PC-9 (cell line): ENCODE measurements at places on chromosomes 1 and 21. TPM values are rescaled to one million over a fixed set of nuclear protein-coding genes. Genes with fewer than 3 reads are reported as not detected.

GRCh38 chr1:47209725-47210325 lies 20.0 kb upstream of the PDZK1IP1 start:
- no peak overlapping the region for H3K27ac ChIP-seq
- H3K4me3 ChIP-seq, result no peak overlapping the region
- no peaks in the 10 kb centered on the region for H3K36me3 ChIP-seq
- DNase-seq, result no peak
- H3K27me3 ChIP-seq, result no peaks in the 10 kb centered on the region

- H3K27ac ChIP-seq, result no peak overlapping the region
- no peaks in the 10 kb centered on the region for H3K36me3 ChIP-seq
- H3K4me1 ChIP-seq, result no peaks in the 10 kb centered on the region
- DNase-seq, result no peak
- H3K4me3 ChIP-seq, result no peak overlapping the region
- H3K27me3 ChIP-seq, result no peaks in the 10 kb centered on the region
Measured at GRCh38 chr1:95554408-95554807, 320.4 kb downstream of the RWDD3 start.

DNA sequence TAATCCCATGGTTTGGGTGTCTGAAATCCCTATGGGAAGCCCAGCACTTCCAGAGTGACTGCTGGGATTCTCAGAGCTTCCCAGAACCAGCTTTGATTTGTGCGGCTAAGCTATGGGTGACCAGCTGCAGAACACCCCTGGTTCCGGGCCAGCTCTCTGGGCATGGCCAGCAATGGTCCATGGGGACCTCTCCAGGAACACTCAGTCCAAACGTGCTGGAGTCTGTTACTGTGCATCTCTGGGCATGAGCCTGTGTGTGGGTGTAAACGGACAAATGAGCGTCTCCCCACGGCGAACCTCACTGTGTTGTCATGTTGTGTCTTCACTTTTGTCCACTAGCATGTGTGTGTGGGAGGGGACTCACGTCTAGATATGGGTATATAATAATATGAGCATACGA lies 54.4 kb downstream of the MAB21L3 start:
- no peak overlapping the region for H3K27ac ChIP-seq
- H3K4me3 ChIP-seq, result no peak overlapping the region
- H3K27me3 ChIP-seq, result no peaks in the 10 kb centered on the region
- H3K36me3 ChIP-seq, result no peaks in the 10 kb centered on the region
- no peak for DNase-seq
- H3K4me1 ChIP-seq, result peaks cover 13% of the 10 kb centered on the region

CCDC27 gene
- total RNA-seq, result not detected in 2 replicates

GRCh38 chr1:89064632-89065031 lies 376 bp downstream of the GBP1 start:
- no peak for DNase-seq

DNA sequence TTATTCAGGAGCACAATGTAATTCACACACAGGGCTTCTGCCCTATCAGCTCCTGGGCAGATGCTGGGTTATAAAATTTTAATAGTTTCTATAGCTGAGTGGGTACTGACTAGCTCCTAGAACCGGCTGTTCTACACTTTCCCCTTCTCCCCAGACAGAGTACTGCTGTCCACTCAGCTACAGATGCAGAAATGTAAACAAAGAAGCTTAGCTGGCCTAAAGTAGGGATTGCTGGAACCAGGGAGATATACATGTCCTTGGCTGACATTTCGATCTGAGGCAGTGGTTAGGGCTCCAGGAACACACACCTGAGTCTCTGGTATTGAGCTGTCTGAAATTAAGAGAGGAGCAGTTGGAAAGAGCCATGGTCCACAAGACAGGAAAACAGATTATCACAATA lies 211.5 kb upstream of the USP24 start:
- peaks cover 51% of the 10 kb centered on the region for H3K4me1 ChIP-seq
- no peak overlapping the region for H3K27ac ChIP-seq
- no peaks in the 10 kb centered on the region for H3K27me3 ChIP-seq
- no peak for DNase-seq
- H3K36me3 ChIP-seq, result no peaks in the 10 kb centered on the region

DNA sequence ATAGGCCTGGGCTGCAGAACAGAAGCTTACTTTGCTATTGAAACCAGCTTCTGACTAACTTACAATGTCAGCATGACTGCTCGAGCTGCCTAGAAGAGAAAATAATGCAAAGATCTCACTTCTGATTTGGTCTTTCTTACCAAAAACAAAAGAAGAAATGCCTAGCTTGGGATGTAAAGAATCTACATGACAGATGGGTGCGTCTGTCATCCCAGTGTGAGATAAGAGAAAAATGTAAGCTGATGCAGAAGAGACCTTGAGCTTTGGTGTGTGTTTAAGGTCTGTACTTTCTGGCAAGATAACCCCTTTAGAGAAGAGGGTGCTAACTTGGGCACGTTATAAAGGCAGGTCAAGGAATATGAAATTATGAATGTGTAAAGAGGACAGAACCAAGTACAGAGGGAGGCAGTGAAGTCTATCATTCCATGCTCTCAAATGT lies 3.6 kb downstream of the FAM20B start:
- no peak overlapping the region for H3K4me3 ChIP-seq
- H3K4me1 ChIP-seq, result peaks cover 75% of the 10 kb centered on the region
- no peak overlapping the region for H3K27ac ChIP-seq
- DNase-seq, result no peak
- H3K36me3 ChIP-seq, result no peaks in the 10 kb centered on the region

LRRC53 gene
- not detected in 2 replicates for total RNA-seq

DNA sequence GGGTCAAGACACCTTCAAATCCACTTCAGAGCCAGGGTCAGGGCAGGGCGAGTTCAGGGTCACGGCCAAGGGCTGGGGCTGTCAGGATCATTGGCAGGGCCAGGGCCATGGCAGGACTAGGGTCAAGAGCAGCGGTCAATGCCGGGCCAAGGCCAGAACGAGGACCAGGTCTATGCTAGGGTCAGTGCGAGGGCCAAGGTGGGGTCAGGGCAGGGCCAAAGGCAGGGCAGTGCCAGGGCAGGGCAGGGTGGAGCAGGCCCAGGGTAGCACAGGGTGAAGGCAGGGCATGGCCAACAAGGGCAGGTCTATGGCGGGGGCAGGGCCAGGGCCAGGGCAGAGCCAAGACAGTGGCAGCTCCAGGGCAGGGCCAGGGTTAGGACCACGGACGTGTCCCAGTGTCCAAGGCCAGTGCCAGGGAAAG lies 154.0 kb downstream of the LIPI start:
- no peaks in the 10 kb centered on the region for H3K27me3 ChIP-seq
- H3K27ac ChIP-seq, result no peak overlapping the region
- no peaks in the 10 kb centered on the region for H3K4me1 ChIP-seq
- H3K4me3 ChIP-seq, result no peak overlapping the region
- no peak for DNase-seq

DNA sequence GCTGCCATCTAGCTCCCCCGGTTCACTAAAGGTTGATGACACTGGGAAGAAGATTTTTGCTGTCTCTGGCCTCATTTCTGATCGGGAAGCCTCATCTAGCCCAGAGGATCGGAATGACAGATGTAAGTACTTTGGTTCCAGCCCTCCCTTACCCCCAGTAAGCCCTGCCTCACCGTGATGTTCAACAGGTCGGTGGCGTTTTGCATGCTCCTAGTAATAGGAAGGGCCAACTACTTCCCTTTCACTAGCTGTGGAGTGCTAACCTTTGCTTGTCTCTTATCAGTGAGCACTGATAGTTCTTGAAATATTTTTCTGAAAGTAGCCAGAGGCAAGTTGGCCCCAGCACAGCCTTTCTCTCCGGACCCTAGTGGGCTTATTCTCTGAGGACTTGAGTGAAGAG lies 7.5 kb downstream of the RNF220 start:
- no peak overlapping the region for H3K27ac ChIP-seq
- DNase-seq, result no peak
- H3K4me1 ChIP-seq, result no peaks in the 10 kb centered on the region

DNA sequence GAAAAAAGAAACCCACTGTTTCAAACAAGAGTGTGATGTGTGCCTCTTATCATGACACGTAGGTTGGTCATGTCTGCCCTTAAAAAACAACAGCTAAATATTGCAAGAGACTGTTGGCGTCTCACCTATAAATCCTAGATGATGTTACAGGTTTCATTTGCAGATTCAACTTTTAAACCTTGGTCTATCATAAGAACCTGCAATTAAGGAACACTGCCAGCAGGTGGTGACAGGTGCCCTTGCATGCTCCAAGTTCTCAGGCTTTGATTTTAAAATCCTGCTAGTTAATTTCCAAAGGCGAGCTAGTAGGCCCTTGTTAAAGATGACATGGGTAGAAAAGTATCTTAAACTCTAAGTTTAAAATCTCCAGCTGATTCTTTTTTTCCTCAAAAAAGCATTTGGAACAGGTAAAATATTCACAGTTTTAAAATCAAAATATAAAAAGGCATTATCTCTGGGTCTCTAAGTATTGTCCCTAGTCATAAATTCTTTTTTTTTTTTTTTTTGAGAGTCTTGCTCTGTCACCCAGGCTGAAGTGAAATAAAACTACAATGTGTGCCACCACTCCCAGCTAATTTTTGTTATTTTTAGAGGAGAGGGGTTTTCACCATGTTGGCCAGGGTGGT lies 39.1 kb downstream of the CLSTN1 start:
- H3K4me3 ChIP-seq, result no peak overlapping the region
- H3K4me1 ChIP-seq, result no peaks in the 10 kb centered on the region
- no peaks in the 10 kb centered on the region for H3K36me3 ChIP-seq
- H3K27ac ChIP-seq, result no peak overlapping the region
- H3K27me3 ChIP-seq, result no peaks in the 10 kb centered on the region

SMIM1 gene
- 5.9 and 13.2 TPM in 2 replicates for total RNA-seq

- DNase-seq, result peak; percentile 40
- no peaks in the 10 kb centered on the region for H3K4me1 ChIP-seq
- H3K36me3 ChIP-seq, result no peaks in the 10 kb centered on the region
- H3K4me3 ChIP-seq, result no peak overlapping the region
Measured at GRCh38 chr1:47262787-47263413, 30.9 kb upstream of the TAL1 start.

- H3K4me1 ChIP-seq, result no peaks in the 10 kb centered on the region
- no peak overlapping the region for H3K4me3 ChIP-seq
- no peaks in the 10 kb centered on the region for H3K36me3 ChIP-seq
- H3K27me3 ChIP-seq, result peaks cover 30% of the 10 kb centered on the region; the same call in 1 of the 2 replicates
- H3K27ac ChIP-seq, result no peak overlapping the region
- DNase-seq, result no peak
Measured at GRCh38 chr1:63122079-63122478, 200.3 kb upstream of the FOXD3 start.

RAP1GAP gene
- 22.7 and 30.2 TPM in 2 replicates for total RNA-seq

DNA sequence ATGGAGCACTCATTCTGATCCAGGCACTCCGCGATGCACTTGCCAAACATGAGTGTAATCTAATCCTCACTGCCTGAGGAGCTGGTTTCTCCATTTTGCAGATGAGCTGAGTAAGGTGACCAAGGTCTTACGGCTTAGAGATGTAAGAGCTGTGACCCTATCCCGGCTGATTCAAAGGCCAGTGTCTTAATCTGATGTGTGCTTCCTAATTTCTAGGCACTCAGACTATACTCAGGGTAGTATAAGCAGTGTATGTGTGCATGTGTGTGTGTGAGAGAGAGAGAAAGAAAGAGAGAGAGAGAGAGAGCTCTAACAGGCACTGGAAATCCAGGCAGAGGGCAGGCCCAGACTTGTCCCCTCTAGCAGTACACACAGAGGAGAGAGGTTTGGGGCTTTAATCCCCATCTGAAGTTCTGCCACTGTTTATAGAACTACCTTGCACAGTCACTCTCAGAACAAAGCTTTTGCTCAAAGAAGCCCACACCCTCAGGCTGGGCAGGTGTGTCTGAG lies 188.2 kb downstream of the ZBTB18 start:
- H3K4me1 ChIP-seq, result peaks cover 7% of the 10 kb centered on the region; the same call in 1 of the 2 replicates
- no peak overlapping the region for H3K27ac ChIP-seq
- H3K27me3 ChIP-seq, result no peaks in the 10 kb centered on the region
- DNase-seq, result no peak
- H3K4me3 ChIP-seq, result no peak overlapping the region
- H3K36me3 ChIP-seq, result no peaks in the 10 kb centered on the region

DNA sequence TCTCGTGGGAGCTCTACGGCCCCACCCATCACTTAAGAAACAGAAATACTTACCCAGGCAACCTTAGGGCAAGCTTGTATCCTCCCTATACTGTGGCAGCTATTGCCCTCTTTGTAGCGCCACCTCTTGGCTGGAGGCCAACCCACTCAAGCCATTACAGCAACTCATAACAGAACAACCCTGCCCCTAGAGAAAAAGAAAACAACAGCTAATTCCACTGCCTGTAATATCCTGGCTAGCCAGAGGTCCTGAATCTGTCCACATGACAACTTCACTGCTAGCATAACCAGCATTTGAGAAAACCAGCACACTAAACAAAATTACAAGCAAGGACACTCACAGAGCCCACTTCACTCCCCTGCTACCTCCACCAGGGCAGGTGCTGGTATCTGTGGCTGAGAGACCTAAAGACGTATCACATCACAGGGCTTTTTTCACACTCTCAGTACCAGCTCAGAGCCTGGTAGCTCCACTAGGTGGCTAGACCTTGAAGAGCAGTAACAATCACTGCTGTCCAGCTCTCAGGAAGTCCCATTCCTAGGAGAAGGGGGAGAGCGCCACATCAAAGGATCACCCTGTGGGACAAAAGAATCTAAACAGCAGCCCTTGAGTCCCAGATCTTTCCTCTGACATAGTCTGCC lies 14.5 kb upstream of the MX1 start:
- DNase-seq, result no peak
- H3K27me3 ChIP-seq, result no peaks in the 10 kb centered on the region
- no peaks in the 10 kb centered on the region for H3K4me1 ChIP-seq
- no peaks in the 10 kb centered on the region for H3K36me3 ChIP-seq
- no peak overlapping the region for H3K27ac ChIP-seq

DNA sequence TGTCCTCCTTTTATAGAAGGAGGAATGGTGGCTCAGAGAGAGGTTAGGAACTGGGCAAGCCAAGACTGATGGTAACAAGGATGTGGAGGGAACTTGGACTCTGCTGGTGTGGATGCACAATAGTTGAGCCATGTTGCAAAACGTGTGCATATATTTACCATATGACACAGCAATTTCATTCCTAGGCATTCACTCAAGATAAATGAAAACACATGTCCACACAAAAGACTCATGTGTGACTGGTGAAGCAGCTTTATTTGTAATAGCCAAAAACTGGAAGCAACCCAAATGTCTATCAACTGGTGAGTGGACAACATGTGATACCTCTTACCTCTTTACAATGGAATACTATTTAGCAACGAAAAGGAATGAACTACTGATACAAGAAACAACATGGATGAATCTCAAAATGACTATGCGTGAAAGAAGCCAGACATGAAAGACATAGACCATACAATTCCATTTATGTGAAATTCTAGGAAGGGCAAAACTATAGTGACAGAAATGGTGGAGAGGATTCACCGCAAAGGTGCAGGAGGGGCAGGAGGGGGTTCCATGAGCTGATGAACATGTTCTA lies 36.2 kb downstream of the CAMK2N1 start:
- H3K4me1 ChIP-seq, result no peaks in the 10 kb centered on the region
- no peaks in the 10 kb centered on the region for H3K27me3 ChIP-seq
- H3K27ac ChIP-seq, result no peak overlapping the region
- DNase-seq, result peak; percentile 39
- no peaks in the 10 kb centered on the region for H3K36me3 ChIP-seq

GRCh38 chr21:25956993-25957714 lies 213.4 kb downstream of the APP start:
- DNase-seq, result no peak
- H3K4me3 ChIP-seq, result no peak overlapping the region
- H3K36me3 ChIP-seq, result 0 out of 2 replicates have a peak, but pooled peaks cover 3% of the 10 kb centered on the region
- H3K27me3 ChIP-seq, result no peaks in the 10 kb centered on the region
- H3K27ac ChIP-seq, result no peak overlapping the region
- no peaks in the 10 kb centered on the region for H3K4me1 ChIP-seq

TDRD5 gene
- total RNA-seq, result not detected in 2 replicates

GRCh38 chr1:54271341-54271740 lies 71.4 kb downstream of the MRPL37 start:
- no peaks in the 10 kb centered on the region for H3K27me3 ChIP-seq
- no peak overlapping the region for H3K27ac ChIP-seq
- no peak overlapping the region for H3K4me3 ChIP-seq
